ENCODE measurements at places on chromosomes 3 and 15. TPM values are rescaled to one million over a fixed set of nuclear protein-coding genes. Genes with fewer than 3 reads are reported as not detected.

GASK1A gene
- total RNA-seq: not detected

THRB gene
- not detected for total RNA-seq

PRSS50 gene
- not detected for total RNA-seq

SETD2 gene
- 77.2 TPM for total RNA-seq

ISG20 gene
- total RNA-seq: 142 TPM

ESYT3 gene
- total RNA-seq: 0.39 TPM

CAMP gene
- not detected for total RNA-seq

PPP1R14D gene
- not detected for total RNA-seq

DNA sequence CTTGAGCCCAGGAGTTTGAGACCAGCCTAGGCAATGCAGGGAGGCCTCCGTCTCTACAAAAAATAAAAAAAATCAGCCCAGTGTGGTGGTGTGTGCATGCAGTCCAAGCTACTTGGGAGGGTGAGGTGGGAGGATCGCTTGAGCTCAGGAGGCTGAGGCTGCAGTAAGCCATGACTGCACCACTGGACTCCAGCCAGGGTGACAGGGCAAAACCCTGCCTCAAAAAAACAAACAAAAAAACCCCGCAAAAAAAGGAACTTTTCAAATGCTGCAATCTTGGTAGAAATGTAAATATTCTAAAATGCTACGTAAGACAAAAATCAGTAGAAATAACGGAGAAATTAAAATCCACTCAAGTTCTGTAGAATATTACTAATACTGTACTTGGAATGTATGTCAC is 108.1 kb upstream of the MELTF start:
- no peak for DNase-seq

GRCh38 chr15:79051029-79051428 is 39.6 kb downstream of the RASGRF1 start:
- DNase-seq: no peak

DNA sequence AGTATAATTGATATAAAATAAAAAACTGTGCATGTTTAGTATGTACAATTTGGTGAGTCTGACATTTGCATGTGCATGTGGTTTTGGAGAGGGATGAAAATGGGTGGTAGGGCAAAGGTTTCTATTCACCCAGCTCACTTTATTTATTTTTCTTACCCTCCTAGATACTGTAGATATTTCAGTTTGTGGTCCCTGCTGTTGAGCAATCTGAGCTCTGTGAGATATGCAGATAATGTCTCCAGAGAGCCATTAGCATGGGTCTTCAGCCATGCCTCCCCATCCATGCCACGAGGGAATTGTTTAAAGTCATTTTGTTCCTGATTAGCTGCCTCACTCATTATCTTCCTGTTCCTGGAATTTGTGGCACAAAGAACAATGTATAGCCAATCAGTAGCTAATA is 44.4 kb upstream of the B3GALNT1 start:
- DNase-seq: no peak

DNA sequence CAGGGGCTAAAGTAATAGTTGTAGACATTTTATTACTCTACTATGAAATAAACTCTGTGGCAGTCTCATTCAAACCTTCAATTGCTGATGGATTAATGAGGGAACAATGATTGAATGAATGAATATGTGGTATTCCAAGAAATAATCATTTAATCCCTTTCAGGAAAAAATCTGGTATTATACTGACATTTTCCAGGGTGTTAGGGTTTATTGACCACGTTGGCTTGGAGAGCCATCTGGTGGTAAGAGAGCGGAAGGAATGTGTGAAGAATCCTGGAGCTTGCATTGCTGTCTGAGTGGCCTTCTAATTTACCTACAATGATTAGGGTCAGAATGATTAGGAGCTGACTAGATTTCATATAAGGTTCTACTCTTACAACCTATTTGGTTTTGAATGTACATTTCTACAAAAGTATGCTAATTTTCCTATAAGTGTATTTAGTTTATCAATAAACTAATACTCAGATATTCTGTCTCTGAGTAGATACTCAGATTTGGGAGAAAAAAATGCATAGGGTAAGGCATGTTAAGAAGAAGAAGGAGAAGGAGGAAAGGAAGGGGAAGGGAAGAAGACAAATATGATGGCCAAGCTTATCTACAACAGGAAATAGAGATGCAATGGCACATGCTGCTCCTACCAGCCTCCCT is 249.9 kb downstream of the ROBO1 start:
- DNase-seq: no peak

DNA sequence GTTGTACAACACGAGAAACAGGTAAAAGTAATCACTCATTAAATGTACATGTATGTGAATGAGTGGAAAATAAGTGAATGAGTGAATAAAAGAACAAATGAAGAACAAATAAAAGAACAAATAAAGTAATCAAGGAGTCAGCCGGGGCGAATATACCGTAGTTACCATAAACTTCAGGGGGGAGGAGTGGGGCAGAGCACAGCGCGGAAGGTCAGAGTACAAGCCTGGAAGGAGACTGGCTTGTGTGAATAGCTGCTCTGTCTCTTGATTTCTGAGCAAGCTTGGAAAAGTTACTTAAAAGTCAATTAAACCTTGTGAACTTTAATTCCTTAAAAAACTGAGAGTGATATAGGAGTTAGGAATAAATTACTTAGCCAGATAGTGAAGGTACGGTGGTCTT is 466.5 kb upstream of the CNTN4 start:
- no peak for DNase-seq

DNA sequence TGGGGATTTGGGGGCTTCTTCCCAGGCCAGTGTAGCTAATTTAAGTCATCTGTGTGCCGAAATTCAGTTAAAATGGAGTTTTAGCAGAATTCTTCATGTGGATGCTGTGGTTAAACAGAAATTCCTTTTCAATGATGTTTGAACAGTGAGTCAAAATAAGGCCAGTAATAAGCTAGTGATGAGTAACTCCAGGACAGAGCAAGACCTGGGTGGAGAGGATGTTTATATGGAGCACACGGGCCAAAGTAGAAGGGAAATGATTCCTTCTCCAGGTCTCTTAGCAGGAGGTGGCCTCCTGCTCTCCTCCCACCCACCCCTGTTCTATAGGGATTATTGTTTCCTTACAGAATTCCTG is 31.9 kb upstream of the UACA start:
- DNase-seq: no peak

DNA sequence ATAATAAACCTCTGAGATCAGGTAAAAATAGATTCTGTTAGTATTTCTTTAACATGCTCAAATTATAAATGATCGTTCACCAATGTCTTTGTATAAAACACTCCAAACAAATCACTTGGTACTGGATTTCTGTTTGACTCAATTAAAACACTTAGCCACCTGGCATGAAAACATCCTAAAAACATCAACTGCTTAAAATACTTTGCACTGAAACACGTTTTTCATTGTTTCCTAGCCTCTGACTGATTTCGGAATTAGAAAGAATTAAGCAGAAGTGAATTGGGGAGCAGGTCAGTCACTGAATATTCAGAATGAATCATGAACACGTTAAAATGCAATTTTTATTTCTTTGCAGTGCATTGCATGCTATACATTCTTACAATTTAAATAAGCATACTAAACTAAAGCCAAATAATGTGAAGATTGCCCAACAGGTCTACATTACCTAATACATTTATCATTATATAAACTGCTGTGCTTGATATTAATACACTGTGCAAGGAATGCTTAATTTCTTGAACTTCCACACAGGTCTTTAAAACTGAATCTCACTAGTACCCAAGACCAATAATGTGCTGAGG is 1.6 kb downstream of the THRB start:
- no peak for DNase-seq

Measured in naive thymus-derived CD8-positive, alpha-beta T cell (primary cell).